ENCODE measurements at places on chromosomes 1 and 21.

DNA sequence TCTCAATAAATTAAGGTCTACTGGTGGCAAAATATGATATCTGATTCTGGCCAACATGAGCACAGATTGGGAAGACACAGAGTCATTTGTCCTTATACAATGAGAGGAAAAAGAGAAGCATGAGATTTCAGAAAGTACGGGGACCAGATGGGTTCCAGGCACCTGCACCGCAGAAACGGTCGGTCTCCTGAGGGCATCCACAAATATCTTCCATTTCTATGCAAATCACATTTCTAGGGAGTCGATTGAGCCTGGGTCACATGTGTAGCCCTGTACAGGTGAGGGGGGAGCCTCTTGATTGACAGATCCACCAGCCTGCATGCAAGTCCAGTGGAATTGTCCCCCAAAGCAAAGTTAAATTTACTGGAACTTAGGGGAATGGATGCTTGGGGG, 415.6 kb downstream of the NPHP4 start:
- DNase-seq, result no peak

- no peak for DNase-seq
These were observed 69.4 kb downstream of the CACHD1 start for GRCh38 chr1:64539289-64539688.

- DNase-seq, result no peak
These were observed 49.2 kb upstream of the NTPCR start for GRCh38 chr1:232901255-232901654.

GRCh38 chr1:54282101-54282847, 82.3 kb downstream of the MRPL37 start:
- DNase-seq, result no peak

DNA sequence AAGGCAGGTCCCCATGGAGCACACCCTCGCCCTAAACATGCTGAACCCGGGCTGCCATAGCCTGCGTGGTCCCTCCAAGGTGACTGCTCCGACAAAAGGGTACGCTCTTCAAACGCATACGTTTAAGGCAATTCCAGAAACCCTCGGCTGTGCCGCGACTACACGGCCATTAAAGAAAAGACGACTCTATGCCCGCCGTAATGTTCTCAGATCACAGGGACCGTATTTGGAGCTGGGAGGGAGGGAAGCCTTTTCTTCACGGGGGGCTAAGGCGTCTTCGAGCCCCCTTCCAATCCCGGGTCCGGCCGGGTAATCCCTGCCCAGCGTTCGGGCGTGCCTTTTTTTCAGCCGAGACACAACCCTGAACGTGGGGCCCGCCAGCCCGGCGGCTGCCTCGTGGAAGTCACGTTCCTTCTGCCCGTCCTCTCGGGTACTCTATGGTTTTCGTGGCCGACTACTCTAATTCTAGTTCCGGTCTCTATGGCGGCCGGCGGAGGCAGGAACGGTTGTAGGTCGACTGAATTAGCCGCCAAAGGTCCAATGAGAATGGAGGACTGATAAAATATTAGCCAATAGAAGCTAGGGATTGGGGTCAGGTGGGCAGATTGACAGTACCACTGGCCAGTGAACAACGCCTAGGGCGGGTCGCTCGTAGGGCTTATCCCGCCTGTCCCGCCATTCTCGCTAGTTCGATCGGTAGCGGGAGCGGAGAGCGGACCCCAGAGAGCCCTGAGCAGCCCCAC, at the start of gene YBX1:
YBX1 (plus strand) TSS at position 678 of the 743 bp plus-strand sequence. CDS start 148 bp downstream, outside the sequence.
- DNase-seq, result peak; percentile 88

DNA sequence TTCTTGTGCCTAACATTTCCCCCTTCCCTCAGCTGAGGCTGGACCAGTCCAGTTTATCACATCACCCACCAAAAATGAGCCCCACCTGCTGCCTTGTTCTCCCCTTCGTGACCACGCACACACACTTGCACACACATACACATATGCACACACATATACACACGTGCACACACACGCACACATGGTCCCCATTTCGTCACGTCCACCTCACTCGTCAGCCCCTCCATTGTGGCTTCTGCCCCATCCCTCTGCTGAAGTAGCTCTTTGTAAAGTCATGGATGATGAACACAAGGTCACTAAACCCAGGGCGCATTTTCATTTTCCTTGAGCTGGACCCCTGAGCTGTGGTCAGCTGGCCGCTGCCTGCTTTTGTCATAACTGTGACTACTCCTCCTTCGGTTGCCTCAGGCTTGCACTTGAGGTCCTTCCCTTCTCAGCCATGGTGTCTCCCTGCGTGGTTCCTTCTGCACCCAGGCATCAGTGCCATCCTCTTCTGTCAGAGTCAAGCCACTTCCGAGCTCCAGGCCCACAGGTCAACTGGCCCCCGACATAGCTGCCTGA, 93.8 kb downstream of the SYT2 start:
- no peak for DNase-seq

DNA sequence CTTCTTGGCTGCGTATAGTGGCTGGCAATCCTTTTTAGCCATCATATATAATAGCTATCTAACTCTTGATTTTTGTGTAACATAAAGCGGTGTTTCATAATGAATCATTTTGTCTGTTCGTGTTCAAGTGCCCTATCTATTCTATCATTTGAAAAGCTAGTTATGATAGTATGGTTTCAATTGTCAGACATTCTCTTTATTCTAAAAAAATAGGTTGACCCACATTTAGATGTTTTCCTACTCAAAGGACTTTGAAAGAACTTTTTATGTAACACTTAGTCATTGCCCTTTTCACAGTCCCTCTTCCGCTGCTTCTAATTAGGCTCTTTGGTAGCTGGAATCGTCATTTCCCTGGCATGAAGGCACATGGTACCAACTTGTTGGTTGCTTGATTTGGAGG, 272.2 kb upstream of the B3GALT2 start:
- no peak for DNase-seq

GRCh38 chr1:35560256-35561225, 2.9 kb downstream of the NCDN start:
- no peak for DNase-seq

DNA sequence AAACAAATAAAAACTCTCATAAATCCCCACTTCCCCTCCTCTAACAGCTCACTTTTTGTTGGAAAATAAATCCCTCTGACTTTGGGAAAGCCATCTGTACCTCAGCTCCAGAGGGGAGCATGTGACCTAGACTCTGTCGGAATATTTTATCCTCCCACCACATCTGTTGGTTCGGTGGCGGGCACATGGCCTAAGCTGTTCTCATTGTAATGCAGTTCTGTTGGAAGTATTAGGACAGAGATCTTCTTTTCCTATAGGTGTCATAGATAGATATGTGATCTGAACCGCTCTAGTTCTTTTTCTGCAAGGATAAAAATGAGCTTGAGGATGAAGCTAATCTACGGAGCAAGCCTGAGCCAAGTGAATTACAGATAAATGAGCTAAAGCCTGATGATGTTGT, 50.5 kb upstream of the EPS8L3 start:
- DNase-seq, result no peak

GRCh38 chr1:53331446-53332185, 3.7 kb upstream of the LRP8 start:
- DNase-seq, result no peak

GRCh38 chr1:108692724-108693655, 880 bp downstream of the PRPF38B start:
- DNase-seq, result peak; percentile 44

DNA sequence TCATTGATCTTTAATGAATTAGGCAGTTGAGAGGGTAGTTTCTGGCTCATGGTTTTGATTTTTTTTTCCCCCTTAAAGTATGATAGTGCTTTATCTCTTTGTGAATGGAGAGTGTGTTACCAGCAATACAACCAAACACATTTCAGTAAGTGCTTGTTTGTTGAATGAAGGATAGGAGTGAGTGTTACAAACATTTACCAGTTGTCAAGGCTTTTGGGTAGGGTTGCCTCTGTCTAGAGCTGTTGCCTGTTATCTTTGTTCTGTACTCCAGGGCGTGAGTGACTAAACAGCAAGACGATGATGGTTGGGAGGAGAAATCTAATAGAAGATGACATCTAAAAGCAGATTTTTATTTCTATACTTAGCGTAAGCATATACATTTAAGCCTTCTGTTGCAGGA, 21.5 kb downstream of the MAP3K7CL start:
- no peak for DNase-seq

DNA sequence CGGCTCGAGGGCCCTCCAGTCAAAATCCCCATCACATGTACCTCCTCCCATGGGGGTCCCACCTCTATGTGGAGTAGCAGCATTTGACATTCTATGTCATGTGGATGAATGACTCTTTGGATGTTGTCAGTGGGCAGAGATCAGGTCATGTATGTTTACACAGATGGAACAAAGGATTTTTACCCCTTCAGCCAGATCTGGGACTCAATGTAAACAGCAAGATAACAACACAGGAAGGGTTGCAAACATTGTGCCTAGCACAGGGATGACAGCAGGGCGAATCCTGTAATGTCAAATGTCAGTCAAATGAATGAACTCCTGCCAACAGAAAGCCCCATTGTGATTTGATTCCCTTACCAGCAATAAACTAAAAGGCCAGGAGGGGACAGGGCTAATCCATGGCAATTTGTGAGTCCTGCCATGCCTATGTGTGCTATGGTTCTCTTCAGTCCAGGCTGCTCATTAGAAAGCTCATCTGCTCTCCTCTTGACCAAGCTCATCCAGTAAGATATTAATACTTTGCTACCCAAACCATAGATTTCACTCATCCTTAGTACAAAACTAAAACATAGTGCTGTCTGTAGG, 60.3 kb downstream of the PGBD5 start:
- DNase-seq, result no peak

- DNase-seq, result no peak
These were observed 58.0 kb downstream of the NGF start for GRCh38 chr1:115280064-115280463.

- DNase-seq, result no peak
These were observed 59.6 kb downstream of the SMYD3 start for GRCh38 chr1:246447501-246447900.

DNA sequence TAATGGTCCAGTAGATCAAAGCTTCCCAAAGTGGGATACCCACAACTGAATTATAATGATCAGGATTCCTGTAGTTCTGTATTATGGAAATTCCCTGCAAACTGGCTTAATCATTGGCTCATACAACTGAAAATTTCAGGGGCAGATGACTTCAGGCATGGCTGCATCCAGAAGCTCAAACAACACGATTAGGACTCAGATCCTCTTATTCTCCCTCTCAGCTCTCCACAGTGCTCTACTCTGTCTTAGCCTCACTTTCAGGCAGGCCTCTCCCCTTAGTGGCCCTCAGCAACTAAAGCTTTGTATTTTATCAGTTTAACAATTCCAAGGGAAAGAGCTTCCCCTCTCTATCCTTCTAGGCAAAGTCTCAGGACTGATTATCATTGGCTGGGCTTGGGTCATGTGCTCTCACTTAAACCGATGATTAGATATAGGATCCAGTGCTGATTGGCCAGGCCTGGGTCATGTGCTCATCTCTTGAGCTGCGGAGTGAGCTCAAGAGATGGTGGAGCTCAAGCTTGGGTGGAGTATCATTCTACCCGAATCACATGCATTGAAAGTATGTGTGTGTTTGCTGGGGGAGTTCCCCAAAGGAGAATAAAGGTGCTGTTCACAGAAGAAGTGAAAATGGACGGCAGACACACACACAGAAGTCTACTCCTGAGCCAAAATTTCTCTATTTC, 57.9 kb upstream of the RUNX3 start:
- no peak for DNase-seq

DNA sequence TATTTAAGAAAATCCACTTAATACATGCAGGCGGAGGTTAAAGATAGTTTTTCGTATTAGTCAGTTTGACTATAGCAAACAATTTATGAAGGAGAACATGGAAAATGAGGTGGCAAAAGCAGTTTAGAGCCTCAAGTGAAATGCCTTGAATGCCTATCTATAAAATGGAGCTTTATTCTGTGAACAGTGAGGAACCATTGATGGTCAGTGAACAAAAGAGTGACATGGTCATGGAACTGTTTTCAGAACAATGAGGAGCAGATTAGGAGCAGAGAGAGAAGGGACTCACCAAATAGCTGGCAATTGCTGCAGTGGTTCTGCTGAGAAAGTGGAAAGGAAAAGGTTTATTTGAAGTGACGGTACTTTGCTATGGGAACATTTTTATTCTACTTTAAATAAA, 299.8 kb downstream of the DUSP10 start:
- DNase-seq, result no peak

DNA sequence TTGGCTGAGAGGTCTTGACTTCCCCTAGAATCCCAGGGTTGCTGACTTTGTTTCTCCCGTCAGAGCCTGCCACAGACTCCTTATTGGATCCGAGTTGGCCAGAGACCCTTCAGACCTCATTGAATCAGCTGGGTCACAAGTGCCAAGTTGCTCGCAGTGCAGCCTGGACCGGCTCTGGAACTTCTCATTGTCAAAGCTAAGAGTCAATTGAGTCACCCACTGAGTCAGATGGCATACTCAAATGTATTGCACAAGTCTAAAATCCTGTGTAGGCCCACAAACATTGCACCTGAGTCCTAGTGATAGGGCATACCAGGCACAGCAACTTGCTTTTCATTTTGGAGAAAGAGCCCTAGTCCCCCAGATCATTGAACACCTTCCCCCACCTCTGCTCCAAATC, 20.4 kb upstream of the SCAF4 start:
- DNase-seq, result no peak

GRCh38 chr1:214603819-214604252, 841 bp downstream of the CENPF start:
- no peak for DNase-seq

- DNase-seq, result no peak
These were observed 127.9 kb upstream of the MROH9 start for GRCh38 chr1:170807432-170807831.

- no peak for DNase-seq
These were observed 143.5 kb downstream of the DMRTA2 start for GRCh38 chr1:50279622-50280330.

DNA sequence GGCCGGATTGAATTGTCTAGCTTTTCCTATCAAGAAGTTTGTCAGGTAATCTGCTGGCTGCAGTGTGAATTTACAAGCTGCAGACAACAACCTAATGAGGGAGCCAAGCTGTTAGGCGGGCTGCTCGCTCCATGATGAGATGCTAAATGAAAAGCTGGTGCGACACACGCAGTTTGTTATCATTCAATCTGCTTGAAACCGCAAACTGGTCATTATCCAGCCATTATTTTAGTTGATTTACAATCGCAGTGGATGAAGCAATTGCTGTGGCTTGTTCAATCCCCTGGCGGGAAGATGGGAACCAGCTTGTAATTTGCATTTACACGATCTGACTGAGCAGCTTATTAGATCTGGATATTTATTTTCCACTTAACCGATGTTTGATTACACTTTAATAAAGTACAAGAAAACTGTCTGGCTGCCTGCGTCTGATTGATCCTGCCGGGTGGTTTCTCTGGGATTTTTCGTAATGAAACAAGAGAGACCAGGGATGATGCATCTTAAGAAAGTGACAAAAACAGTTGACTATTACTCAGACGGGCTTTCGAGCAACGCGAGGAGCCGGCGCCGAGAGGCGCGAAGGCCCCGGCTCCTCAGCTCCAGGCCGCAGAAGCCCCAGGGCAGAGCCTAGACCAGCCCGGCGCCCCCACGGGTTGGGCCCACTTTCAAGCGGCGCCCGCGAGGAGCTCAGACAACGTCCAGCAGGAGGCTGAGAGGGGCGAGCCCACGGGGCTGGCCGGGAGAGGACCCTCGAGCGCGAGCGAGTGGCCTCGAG, 118.0 kb upstream of the BARHL2 start:
- DNase-seq, result no peak

Measured in stimulated activated CD4-positive, alpha-beta T cell treated with anti-CD3 and anti-CD28 coated beads, TNF-alpha, amount 100 ng/mL, for 1 hour (primary cell).